ENCODE measurements at places on chromosomes 11 and 22. TPM values are rescaled to one million over a fixed set of nuclear protein-coding genes. Genes with fewer than 3 reads are reported as not detected.

GRCh38 chr11:2772544-2773031, 72.8 kb upstream of the KCNQ1OT1 start:
- H3K4me1 ChIP-seq, result peaks cover 2% of the 10 kb centered on the region
- peaks cover 10% of the 10 kb centered on the region for H3K27me3 ChIP-seq
- H3K36me3 ChIP-seq, result no peaks in the 10 kb centered on the region

DNA sequence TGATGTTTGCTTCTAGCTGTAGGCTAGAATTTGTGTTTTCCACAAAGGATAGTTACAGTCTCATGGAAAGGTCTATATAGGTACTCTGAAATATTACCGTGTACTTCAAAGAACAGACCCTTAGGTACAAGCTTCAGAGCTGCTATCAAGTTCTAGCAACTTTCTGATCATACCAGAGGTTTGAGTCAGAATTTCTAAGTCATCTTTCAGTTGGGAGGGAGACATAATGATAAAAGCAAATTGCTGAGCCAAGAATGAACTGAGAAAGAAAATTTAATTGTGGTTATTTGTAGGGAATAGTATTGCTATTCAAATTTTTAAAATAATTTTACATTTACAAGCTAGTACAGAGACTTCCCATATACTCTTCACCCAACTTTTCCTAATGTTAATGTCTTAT, 19.9 kb upstream of the ME3 start:
- H3K4me3 ChIP-seq, result no peak overlapping the region
- peaks cover 17% of the 10 kb centered on the region for H3K27me3 ChIP-seq
- no peaks in the 10 kb centered on the region for H3K36me3 ChIP-seq
- no peak for DNase-seq
- no peak overlapping the region for H3K27ac ChIP-seq

DNA sequence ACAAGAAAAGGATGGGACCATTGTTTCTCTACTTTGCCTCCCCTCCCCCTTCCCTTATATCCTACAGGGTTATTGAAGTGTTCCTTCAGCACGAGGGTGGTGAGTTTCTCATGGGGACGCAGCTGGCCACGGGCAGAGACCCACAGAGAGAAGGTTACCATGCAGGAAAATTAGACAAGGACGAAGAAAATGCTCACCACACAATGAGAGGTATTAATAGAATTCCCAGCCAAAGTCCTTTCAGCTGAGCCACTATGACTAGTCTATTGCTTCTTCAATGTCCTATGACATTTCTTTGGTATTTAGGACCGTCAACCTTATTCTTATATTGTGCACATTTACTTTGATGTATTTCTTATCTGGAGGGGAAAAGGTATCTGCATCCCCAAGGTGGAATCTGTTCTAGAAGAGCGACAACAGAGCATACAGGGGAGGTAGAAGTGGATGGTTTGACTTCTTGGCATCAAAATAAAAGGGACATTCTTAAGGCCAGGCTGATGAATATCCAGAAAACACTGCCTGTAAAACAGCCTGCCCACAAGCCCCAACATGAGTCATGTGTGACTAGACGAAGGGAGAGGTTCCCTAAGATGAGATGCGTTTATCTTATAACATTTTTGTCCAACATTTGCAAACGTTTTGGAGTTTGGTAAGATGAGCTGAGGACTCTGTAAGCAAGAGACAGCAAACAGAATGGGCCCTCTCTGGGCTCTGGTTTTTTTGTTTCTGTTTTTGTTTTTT, 209.8 kb upstream of the NARS2 start:
- H3K4me3 ChIP-seq, result no peak overlapping the region
- H3K27me3 ChIP-seq, result peaks cover 20% of the 10 kb centered on the region
- no peaks in the 10 kb centered on the region for H3K4me1 ChIP-seq
- H3K36me3 ChIP-seq, result no peaks in the 10 kb centered on the region
- DNase-seq, result no peak
- no peak overlapping the region for H3K27ac ChIP-seq

- H3K36me3 ChIP-seq, result peaks cover 1% of the 10 kb centered on the region
- no peak overlapping the region for H3K4me3 ChIP-seq
- peak overlapping the region; percentile 18 for H3K27ac ChIP-seq
- no peaks in the 10 kb centered on the region for H3K27me3 ChIP-seq
Observed at GRCh38 chr11:128179039-128179438, 408.3 kb downstream of the ETS1 start.

DNA sequence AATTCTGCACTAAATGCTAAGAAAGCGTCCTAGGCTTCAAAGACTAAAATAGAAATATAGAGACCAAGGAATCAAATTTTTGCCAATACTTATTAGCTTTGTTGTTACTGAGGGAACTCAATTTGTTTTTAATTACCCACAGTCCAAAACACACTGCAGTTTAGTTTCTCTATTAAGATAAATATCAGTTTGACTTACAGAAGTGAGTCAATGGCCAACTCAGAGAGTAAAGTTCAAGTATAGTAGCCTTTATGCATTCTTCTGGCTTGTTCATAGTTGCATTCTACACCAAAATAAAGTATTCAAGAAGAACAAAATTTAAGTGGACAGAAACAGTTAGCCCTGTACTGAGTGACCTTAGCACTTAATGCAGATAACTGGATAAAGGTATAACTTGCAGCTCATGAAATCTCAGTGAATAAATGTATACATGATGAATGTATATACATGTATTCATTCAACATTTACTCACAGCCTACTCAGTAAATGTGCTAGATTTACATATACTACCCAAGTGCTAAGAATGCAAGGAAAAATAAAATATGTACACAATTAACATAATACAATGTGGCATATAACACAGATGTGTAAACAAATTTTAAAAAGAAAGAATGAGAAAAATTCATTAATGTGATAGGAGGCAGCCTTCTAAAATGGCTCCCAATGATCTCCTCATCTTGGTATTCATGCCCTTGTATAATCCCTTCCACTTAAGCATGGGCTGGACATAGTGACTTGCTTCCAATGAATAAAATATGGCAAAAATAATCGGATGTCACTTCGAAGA, 9.7 kb upstream of the RNF141 start:
- H3K27ac ChIP-seq, result no peak overlapping the region
- peaks cover 16% of the 10 kb centered on the region for H3K27me3 ChIP-seq
- H3K4me3 ChIP-seq, result no peak overlapping the region
- no peaks in the 10 kb centered on the region for H3K36me3 ChIP-seq

Gene GGT1
- 13.7 TPM for total RNA-seq

Gene OVOL1
- not detected for total RNA-seq

DNA sequence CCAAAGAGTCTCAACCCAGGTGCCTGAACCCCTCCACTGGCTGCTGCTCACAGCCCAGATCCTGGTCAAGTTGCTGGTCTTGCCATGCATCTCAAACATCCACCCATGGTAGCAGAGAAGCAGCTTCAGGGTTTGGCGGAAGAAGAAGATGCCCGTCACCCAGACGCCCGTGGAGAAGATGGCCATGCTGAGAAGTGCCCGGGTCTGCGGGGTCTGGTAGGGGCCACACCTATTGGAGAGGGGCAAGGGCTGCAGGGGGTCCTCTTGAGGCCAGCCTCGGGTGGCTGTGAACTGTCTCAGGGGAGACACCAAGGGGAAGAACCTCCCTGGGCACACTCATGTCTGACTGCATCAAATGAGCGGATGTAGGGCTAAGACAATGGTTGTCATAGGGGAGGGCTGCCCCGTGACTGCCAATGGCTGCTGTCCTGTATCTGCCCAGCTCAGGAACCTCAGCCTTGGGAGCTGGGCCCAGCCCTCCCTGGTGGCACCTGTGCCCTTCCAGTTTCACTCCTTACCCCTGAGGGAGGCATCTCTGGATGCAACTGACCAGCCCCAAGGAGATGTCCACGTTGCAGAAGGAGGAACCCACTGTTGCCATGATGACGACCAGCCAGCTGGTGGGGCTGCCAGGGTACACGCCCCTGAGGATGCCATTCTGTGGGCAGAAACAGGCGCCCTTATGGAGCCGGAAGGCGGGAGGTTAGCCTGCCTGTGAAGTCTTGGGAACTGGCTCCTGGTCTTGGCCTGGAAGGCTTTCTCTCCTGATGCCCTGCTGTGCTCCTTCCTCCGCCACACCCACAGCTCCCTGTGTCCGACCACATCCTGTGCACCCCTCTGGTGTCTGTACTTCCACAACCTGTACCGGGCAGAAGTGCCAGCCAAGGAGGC, 1.2 kb downstream of the CPT1B start:
- H3K27me3 ChIP-seq, result no peaks in the 10 kb centered on the region
- peaks cover 7% of the 10 kb centered on the region for H3K4me1 ChIP-seq
- no peak overlapping the region for H3K4me3 ChIP-seq
- H3K27ac ChIP-seq, result no peak overlapping the region
- H3K36me3 ChIP-seq, result no peaks in the 10 kb centered on the region

Gene LAMTOR1
- 66.9 TPM for total RNA-seq

Gene OR8G5
- total RNA-seq, result not detected

DNA sequence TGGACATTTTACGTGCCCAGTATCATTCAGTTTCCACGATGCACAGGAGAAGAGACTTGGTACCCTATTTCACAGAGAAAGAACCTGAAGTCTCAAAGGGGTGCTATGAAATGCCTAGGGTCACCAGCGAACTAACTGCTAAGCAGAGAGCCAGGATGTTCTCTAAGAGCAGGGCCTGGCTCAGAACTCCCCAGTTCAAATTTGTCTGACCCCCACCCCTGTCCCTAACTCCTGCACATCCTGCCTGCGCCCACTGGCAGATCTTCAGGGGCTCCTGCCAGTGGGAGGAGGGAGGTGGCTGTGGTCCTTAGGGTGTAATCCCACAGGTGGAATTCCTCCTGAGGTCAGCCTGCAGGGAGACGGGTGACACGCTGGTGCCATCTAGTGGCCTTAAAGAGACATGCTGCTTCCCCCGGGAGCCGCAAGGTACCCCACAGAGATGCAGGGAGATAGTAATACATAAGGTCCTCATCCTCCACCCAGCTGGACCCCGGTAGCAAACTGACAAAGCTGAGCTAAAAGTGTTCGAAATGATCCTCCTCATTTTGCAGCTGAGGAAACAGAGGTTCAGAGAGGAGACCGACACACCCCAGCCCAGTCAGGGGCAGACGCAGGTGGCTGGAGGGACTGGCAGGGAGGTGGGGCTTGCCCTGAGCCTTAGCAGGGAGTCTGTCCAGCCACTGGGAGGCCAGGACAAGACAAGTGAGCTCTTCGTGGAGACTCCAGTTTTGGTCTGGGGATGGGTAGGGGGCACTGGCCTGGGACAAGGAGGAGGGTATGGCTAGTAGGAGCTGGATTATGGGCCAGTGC, 34.1 kb downstream of the MB start:
- no peaks in the 10 kb centered on the region for H3K36me3 ChIP-seq
- no peak overlapping the region for H3K4me3 ChIP-seq
- peaks cover 2% of the 10 kb centered on the region for H3K27me3 ChIP-seq
- no peaks in the 10 kb centered on the region for H3K4me1 ChIP-seq
- no peak overlapping the region for H3K27ac ChIP-seq

Gene CDC42BPG
- 0.59 TPM for total RNA-seq

DNA sequence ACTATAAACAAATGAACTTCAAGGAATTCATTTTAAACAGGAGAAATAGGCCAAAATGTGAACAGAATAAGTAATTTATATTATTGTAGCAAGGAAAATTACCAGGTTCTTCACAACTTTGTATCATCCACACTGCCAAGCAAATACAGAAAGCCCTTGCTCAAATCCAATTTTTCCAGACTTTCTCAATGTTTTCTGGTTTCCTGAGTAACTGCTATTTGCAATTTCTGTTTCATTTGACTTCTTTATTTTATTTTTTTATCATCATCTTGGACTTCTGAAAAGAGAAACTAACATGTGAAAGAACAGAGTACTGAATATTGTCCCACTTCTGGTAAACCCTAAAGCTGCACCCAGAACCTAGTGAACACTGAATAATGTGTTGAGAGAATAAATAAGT, 61.0 kb downstream of the SLC1A2 start:
- H3K27ac ChIP-seq, result no peak overlapping the region
- no peak for DNase-seq
- H3K4me3 ChIP-seq, result no peak overlapping the region
- no peaks in the 10 kb centered on the region for H3K36me3 ChIP-seq
- no peaks in the 10 kb centered on the region for H3K4me1 ChIP-seq
- peaks cover 6% of the 10 kb centered on the region for H3K27me3 ChIP-seq

DNA sequence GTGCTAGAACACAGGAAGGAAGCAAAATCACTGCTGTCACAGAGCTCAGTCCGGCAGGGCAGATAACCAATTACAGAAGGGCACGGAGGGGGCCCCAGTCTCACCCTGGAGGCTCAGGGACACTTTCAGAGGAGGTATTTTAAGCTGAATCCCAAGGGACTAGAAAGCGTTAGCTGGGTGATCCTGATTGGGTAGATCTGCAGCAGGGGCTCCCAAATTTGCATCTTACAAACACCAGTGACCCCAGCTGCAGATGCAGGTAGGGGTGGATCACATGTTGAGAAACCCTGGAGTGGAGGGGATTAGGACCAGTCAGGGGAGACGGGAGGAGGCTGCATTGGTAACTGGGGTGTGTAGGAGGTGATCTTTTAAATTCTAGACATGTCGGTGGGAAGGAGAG, 91.4 kb downstream of the CSNK2A3 start:
- no peaks in the 10 kb centered on the region for H3K36me3 ChIP-seq
- DNase-seq, result no peak
- no peak overlapping the region for H3K4me3 ChIP-seq
- H3K27ac ChIP-seq, result no peak overlapping the region
- no peaks in the 10 kb centered on the region for H3K4me1 ChIP-seq

GRCh38 chr22:20435436-20436306, 2.0 kb downstream of the SCARF2 start:
- H3K27me3 ChIP-seq, result peaks cover 38% of the 10 kb centered on the region
- no peaks in the 10 kb centered on the region for H3K36me3 ChIP-seq
- no peak overlapping the region for H3K4me3 ChIP-seq
- no peak overlapping the region for H3K27ac ChIP-seq
- no peak for DNase-seq
- H3K4me1 ChIP-seq, result peaks cover 19% of the 10 kb centered on the region

- H3K36me3 ChIP-seq, result no peaks in the 10 kb centered on the region
- no peaks in the 10 kb centered on the region for H3K27me3 ChIP-seq
- H3K27ac ChIP-seq, result no peak overlapping the region
- DNase-seq, result no peak
- H3K4me3 ChIP-seq, result no peak overlapping the region
- no peaks in the 10 kb centered on the region for H3K4me1 ChIP-seq
Observed at GRCh38 chr11:132123854-132124835, 753.7 kb downstream of the NTM start.

Gene BRD1
- total RNA-seq, result 31.2 TPM
